ENCODE measurements at places on chromosomes 16 and 17.
A peak's percentile ranks its signal among the peaks of the same experiment; 100 is the strongest.

GRCh38 chr17:49738456-49739163 is 25.3 kb downstream of the FAM117A start:
- DNase-seq: no peak

- no peak for DNase-seq
Observed at GRCh38 chr16:53358884-53359283, 75.4 kb upstream of the RBL2 start.

DNA sequence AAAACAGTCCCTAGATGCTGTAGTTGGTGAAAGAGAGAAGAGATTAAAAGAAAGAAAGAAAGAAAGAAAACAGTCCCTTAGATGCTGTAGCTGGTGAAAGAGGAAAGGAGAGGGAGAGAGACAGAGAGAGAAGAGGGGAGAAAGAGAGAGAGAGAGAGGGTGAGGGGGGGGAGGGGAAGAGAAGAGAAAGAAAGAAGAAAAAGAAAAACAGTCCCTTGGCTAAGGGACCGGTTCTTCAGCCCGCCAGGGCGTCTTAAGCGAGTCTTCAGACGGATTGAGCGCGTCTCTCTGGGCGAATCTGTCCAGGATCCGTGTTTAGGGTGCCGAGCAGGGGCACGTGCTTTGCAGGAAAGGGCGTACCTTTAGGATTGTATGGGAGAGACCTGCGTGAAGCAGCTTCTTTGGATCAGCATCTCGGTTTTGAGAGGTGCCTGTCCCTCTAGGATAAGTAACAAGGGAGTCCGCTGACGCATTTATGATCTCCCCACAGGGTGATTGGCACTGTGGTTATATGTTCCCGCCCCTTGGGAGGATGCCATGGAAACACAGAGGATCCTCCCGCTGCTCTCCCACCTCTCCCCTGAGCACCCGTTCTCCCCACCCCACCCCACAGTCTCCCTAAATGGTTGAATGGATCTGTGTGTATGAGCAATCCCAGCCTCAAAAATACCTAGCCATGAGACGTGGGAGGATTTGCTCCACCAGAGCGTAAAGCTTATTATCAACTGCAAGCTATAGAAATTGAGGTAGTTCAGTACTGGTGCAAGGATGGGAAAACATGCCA is 16.7 kb downstream of the GNGT2 start:
- peak; percentile 56 for DNase-seq

GRCh38 chr17:15516150-15516549 is 47.1 kb downstream of the TVP23C start:
- DNase-seq: no peak

DNA sequence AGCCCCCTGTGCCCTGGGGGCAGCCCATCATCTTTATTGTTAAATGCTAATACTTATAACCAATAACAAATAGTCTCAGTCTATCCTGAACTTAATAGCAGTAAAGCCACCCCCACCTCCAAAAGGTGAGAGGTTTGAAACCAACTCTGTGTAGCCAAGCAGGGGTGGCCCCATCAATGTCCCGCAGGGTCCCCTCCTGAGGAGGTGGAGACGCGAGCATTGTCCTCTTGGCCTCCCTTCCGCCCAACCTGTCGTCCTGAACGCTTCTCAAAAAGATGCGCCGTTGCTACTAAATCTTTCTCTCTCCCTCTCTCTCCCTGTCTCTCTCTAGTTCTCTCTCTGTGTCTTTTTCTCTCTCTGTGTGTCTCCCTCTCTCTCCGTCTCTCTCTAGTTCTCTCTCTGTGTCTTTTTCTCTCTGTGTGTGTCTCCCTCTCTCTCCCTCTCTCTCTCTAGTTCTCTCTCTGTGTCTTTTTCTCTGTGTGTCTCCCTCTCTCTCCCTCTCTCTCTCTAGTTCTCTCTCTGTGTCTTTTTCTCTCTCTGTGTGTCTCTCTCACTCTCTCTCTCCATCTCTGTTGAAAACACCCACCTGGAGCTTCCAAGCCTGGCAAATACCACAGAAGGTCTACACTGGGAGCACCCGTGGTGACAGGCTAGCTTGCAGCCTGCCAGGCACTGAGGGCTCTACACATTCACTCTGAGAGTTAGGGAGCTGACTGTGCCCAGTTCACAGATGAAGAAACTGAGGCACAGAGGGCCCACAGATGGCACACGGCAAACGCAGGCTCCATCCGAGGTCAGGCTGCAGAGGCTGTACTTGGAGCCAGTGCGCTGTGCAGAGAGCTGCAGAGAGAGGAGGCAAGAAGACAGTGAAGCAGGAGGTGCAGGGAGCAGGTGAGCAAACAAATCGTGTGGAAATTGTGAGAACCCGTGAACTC is 185.9 kb downstream of the C16orf95 start:
- no peak for DNase-seq

DNA sequence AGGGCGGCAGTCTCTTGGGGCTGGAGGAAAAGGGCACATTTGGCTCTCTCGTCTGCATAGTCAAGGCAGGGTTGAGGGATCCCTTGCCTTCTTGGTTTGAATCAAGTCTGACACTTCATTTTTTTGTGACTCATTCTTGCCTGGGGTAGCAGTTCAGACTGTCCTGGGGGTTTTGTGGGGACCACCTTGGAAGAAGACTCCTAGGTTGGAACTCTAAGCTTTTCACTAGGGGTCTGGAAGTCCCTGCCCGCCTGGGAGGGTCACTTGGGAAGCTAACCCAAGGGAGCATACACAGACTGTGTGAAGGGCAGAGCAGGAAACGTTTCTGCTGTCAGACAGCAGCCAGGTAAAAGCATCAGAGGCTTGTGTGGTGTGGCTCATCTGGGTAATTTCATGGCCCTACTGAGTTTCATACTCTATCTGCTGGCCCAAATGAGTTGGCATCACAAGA is 11.3 kb downstream of the YPEL2 start:
- no peak for DNase-seq

DNA sequence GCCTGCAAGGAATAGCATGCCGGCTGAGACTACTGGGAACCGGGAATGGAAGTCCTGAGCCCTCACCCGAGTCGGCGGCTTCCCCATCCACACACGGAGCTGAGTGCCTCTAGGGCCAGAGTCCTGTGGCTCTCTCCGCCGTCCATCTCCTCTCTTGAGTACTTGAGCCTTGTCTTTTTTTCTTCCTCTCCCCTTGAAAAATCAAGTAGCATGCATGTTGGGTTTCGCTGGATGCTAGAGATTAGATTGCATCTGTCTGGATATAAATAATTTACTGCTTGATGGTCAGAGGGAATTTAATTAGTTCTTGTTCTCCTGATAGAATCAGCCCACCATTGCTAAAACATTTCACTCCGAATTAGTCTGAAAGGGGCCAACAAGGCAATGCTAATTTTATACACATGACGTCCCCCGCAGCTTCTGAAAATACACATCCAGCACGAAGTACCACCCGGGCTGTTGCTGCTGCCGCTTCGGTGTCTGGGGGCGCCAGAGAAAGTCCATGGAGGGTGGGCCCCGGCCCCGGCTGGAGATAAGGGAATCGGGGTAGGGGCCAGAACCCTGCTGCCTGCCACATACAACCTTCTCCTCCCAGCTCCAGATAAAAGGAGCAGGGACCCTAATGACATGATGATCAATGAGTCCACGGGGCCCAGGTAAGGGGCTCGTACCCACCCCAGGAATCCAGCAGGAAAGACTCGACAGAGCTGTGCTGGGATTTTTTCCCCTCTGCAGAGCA is 48.5 kb downstream of the RBFOX3 start:
- DNase-seq: no peak

- DNase-seq: peak; percentile 33
Observed at GRCh38 chr16:9256196-9256595, 164.8 kb downstream of the HAPSTR1 start.

DNA sequence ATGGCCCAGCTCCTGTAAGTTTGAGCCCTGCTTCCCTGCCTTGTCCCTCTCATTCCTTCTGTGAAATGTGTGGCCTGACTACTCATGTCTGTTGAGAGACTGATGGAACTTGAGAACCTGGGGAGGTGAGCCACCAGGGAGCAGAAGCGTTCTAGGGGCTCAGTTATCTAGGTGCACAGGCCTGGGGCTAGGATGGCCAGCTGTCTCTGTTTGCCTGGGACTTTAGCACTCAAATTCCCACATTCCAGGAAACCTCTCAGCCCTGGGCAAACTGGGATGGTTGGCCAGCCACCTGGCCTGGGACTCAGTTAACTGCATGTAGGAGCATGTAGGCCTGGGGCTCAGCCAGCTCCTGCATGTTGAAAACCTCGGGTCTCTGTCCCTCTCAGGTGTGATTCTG is 9.3 kb upstream of the EPN3 start:
- no peak for DNase-seq

DNA sequence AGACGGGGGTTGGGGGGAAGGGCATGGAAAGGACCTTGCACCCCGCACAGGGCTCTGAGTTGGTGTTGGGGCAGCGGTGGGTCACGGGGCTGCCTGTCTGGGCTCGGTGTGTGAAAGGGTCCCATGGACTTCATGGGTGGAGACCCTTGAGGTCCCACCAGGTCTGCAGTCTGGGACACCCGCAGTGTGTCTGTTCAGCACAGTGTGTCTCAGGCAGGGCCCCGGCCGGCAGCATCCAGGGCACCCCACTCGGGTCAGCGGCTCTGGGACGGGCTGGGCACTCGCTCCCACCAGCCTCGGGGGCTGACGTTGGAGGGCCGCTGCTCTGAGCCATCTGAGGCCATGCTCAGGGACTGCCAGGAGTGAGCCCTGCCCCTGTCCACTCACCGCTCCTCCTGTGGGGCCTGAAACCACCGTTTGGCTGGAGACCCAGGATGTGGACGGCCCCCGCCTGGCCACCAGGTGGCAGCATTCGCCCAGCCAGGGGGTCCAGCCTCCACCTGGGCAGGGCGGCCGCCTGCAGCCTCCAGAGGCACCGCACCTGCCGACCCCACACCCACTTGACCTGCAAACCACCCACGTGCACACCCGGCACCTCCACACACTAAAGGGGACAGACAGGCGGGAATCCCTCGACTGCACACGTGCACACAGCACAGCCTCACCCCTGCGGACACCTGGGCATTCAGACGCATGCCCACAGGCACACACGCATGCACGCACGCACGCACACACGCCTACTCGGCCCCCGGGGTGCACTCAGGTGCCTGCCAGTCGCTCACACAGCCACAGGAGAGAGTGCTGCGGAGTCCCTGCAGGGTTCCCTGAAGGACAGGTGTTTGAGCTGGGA is 10.1 kb upstream of the ZFPM1 start:
- DNase-seq: peak; percentile 95

- no peak for DNase-seq
Observed at GRCh38 chr17:10062691-10063385, 135.6 kb downstream of the GAS7 start.

GRCh38 chr16:29791845-29792807 is 1.6 kb downstream of the KIF22 start:
- DNase-seq: no peak

DNA sequence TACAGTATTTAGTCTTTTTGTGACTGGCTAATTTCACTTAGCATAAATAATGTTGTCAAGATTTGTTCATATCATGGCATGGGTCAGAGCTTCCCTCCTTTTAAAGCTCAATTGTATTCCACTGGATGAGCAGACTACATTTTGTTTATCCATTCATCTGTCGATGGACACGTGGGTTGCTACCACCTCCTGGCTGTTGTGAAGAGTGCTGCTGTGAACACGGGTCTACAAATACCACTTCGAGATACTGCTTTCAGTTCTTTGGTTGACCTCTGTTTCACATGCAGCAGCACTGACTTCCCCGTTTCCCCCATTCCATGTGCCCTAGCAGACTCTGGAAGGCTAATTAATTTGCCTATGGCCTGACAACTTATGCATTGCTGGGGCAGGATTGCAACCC is 285.4 kb downstream of the SHISA9 start:
- no peak for DNase-seq

DNA sequence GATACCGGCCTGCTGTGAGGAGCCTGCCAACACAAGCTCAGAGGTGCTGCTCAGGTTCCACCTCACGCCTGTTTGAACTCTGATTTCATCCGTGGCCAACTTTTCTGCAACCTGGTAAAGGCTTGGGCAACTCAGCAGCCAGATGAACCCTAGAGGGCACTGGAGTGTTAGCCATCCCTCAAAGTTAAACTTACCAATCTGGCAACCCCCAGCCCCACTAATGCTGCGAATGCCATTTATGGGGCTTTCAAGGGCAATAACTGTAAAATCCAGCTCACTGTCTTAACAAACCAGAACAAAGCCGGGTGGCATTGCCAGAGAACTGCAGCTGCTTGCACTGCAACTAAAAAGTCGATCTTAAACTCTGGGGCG is 105.5 kb downstream of the AXIN2 start:
- DNase-seq: no peak

DNA sequence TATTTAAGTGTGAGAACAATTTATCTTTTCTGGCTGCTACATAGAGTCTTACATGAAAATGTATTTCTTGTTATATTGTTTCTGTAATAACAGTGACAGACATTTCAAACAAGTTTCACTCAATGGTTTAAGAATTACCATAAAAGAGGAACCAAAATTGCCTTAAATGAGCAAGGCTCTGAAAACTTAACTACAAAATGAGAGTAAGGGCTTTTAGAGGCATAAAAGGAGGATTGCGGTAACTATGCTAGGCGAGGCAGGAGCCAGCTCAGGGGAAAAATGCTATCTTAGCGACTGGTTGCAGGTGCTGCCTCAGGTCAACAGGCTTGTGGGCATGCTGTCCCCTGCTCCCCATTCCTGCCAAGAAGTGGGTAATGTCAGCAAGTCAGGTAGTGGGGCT is 81.7 kb upstream of the MSI2 start:
- no peak for DNase-seq

- no peak for DNase-seq
Observed at GRCh38 chr16:73553941-73554660, 506.2 kb upstream of the ZFHX3 start.

- DNase-seq: no peak
Observed at GRCh38 chr17:33802349-33803198, 452.5 kb upstream of the CCL2 start.

GRCh38 chr17:20008242-20009051 is 712 bp upstream of the SPECC1 start:
- peak; percentile 62 for DNase-seq

DNA sequence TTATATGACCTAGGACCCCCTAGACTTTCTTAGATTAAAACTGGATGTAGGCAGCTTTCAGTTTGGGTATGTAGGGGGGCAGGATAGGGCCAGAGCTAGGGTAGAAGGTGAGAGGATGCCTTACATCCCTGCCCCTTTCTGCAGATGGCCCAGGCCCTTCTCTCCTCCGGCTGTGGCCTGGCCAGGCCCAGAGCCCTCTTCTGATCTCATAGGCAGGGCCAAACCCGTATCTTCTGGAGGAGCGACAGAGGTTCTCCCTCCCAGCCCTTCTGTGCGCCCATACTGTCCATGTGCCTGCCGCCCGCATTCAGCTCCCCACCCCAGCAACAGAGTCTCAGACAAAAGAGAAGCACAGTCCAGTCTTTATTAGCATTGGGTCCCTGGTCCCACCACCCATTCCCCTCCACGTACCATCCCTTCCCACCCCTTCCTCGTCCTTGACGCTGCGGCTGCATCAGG is 2.0 kb upstream of the TSPOAP1 start:
- no peak for DNase-seq

DNA sequence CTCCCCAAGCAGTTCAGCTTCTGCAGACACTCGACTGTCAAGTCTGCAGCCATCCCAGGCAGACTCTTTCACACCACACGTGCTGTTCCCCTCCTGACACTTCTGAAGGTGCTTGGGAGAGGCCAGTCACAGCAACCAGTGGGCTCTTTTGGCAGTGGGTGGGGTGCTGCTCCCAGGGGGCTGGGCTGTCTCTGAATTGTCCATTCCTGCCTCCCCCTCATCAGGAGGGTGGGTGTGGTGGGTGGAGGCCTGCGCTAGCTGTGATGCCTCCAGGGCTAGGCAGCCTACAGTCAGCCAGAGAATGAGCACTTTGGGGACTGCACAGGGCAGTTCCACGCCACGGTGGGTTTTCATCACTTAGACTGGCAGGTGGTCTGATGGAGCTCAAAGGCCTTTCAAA is 10.3 kb downstream of the STARD3 start:
- no peak for DNase-seq

- peak; percentile 34 for DNase-seq
Observed at GRCh38 chr17:4074831-4075495, 67.9 kb downstream of the ZZEF1 start.

GRCh38 chr16:54651440-54652195 is 279.0 kb upstream of the IRX5 start:
- no peak for DNase-seq

Data from H54 (cell line).